ENCODE measurements at places on chromosomes 2 and 18.
A peak's percentile ranks its signal among the peaks of the same experiment; 100 is the strongest.

- DNase-seq, result peak; percentile 26
Observed at GRCh38 chr18:47558110-47558750, 306.8 kb upstream of the SKOR2 start.

DNA sequence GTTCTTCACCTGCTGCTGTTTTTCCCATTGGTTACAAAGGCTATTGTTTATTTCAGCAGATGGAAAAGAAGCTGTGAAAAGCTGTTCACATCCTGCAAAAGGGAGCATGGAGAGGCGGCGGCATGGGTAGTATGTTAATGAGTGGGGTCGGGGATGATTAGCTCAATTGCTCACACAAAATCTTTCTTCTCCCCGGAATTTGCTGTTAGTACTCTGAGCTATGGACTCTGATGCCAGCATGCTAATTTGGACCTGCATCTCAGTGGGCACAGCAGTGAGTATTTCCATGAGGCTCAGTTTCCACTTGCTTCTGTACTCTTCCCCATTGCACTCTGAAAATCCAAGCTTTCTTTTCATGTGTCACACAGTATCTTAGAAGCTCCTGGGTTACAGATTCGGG lies 61.6 kb downstream of the DNER start:
- no peak for DNase-seq

GRCh38 chr2:161139098-161139987 lies 20.9 kb upstream of the TANK start:
- no peak for DNase-seq

DNA sequence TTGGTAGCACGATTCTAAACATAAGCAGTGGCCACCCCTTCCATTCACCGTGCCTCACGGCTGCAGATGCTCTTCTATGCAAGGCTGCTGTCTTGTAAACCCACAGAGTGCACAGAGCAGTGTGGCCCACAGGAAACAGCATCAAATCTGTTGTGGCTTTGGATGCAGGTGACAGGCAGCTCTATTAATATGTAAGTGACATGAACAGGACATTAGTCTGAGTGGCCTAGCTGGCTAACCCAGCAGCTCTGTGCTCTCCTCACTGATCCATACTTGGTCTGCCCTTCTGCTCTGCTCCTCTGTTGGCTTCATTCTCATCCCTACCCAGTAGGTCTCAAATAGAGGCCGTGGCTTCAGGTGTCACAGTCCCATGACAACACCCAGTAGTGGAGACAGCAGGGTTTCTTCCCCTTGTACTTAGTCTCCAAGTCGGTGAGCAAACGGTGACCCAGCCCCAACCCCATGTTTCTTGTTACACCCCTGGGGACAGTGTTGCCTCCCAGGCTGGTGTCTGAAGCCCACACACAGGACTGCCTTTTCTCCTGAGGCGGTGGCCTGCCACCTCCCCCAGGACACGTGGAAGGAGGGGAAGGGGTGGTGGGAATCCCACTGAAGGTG lies 5.8 kb downstream of the SH3RF3 start:
- no peak for DNase-seq

DNA sequence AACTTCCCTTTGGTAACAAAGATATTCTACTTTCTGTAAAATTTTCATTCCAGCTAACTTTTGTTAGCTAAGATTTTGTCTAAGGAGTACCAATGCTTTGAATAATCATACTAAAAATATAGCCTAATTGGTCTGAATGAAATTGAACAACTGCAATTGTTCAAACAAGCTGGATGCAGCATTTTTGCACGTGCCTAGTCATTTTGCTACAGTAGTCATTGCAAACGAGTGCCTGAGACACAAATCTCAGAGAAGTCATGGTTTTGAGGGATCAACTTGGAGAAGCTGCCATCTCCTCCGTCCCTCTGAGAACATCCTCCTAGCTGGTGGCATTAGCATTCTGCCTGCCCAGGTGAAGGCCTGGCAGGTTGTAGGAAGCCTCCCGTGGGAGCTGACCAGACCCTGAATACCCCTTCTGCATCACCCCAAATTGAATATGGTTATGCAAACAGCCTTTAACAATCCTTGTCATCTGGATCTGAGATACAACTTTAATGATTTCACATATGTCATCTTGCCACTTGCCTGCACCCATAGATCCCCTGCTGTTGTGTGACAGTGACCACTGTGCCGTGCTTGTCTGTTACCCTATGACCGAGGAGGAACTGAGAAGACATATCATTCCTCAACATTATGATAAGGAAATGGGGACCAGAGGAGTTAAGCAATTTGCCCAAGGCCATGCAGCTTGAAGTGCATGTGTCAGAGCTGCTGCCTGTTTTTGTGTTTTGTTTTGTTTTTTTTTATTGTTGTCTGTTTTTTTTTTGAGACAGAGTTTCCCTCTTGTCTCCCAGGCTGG lies 29.1 kb upstream of the MGAT4A start:
- no peak for DNase-seq

DNA sequence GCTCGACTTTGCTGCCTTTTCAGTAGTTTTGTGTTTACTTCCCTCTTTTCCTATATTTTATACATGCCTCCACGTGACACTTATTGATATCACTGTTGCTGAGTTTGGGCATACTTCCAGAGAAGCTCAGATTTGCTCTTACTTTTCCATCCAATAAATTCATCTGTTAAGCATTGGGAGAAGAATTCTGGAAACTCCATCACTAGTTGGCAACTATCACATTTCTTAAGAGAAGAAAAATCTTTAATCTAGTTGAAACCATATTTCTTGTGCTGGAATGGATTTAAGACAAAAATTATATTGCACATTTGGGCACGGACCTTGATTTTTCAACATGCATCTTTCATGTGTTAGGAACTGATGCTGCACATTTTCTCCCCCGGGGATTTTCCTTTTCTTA lies 52.6 kb upstream of the CPO start:
- no peak for DNase-seq

GRCh38 chr2:227374158-227374557 lies 4.9 kb downstream of the TM4SF20 start:
- no peak for DNase-seq

GRCh38 chr2:118122594-118123281 lies 34.5 kb downstream of the INSIG2 start:
- peak; percentile 43 for DNase-seq

DNA sequence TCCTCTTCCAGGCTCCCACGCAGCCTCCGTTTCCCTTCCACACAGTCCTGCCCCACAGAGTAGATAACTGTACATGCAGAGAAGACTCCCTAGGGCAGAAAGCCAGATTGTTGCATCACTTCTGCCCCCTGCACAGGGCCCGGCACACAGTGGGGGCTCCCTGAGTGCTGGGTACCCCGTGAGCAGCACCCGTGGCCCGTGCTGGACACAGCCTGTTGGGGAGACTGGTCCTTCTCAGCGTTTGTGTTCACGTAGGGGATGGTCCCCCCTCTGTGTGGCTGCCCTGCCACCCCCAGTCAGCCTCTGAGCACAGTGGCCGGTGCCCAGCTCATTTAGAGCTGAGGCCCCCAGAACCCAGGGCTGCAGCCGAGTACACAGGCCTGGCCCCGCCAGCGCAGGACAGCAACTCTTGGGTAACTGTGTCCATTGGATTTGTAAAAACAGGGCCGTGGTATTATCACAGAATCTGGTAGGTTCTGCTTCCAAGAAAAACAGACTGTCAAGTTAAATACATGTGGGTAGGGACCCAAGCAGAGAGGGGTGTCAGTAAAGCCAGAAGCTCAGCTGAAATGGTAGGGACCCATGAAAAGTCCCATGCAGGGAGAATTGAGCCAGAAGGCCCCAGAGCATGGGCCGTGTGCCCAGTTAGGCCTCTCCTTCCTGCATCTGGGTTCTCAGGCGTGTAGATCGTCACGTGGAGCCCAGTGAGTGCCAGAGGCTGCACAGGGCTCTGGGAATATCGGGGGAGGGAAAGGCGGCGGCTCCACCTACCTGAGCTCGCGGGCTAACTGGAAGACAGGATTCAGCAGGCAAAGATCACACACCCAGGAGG lies 257.3 kb downstream of the ATAD2B start:
- DNase-seq, result no peak
